Stimulated activated CD8-positive, alpha-beta memory T cell treated with anti-CD3 and anti-CD28 coated beads, Interleukin-7, amount 100 ng/mL, for 1 hour (primary cell): ENCODE measurements at places on chromosomes 12 and 14.

- no peak for DNase-seq
Measured at GRCh38 chr12:96221391-96221790, 27.2 kb downstream of the ELK3 start.

DNA sequence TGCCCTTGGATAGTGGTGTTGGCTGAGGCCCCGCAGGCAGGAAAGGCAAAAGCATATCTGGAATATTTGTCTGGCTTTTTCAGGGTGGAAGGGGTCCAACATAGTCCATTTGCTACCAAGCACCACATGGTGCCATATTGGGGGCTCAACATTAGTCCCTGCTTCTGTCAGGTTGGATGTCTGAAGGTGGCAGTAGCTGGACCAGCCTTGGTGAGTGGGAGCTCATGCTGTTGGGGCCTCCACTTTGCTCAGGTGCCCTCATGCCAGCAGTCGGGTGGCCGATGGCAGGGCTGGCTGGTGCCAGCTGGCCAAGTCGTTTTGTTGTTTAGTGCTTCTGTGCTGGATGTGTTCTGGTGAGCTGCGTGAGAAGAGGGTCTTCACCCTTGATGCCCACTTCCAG, 135.3 kb downstream of the PAPOLA start:
- no peak for DNase-seq

- DNase-seq, result no peak
Measured at GRCh38 chr14:89067293-89067972, 243.0 kb downstream of the TTC8 start.

DNA sequence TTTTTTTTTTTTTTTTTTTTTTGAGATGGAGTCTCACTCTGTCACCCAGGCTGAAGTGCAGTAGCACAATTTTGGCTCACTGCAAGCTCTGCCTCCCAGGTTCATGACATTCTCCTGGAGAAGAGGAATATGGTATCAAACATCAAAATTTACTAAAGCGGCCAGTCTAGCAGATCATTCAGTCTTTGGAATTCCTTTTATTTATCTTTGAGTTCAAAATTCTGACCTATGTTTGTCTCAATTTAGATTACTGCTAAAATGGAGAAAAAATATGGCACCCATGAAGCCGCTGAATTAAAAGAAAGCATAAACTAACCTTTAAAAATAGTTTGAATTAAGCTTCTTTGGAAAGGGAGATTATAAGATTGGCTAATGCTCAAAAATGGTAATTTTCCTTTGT, 64.5 kb upstream of the EGLN3 start:
- DNase-seq, result no peak

GRCh38 chr12:91140026-91140931, 29.0 kb upstream of the LUM start:
- no peak for DNase-seq

DNA sequence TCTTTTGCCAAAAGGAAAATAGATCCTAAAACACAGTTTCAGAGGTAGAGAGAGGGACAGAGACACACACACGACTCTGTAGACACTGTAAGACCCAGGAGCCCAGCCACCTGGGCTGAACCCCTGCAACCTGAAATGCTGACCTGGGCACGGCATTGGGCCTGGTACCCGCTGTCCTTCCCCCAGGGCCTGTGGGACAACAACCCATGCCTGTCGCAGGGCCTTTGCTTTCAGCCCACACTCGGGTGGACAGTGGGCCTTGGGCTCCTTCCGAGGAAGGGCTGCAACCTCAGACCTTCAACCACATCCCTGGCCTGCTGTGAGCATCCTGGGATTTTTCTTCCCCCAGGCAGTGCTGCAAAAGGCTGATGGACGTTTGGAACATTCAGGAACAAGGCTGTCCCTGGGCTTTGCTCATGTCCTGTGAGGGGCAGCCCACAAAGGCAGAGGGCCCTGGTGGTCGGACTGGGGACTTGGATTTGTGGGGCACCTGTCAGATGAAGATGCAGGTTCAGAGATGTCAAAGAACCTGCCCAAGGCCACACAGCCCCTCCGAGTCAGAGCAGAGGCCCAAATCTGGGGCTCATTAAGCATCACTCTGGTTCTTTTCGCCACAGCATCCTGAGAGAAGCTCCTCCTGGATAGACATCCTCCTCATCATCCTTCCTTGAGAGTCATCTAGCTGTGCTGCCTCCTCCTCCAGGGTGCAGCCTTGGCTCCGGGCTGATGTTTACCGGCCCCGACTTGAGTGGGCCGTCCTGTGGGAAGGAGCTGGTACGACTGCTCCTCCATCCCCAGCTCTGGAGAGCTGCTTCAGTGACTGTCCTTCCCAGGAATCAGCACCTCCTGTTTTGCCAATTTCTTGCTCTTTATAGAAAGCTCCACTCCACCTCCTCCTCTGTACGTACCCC, 32.7 kb downstream of the CCDC92 start:
- no peak for DNase-seq

DNA sequence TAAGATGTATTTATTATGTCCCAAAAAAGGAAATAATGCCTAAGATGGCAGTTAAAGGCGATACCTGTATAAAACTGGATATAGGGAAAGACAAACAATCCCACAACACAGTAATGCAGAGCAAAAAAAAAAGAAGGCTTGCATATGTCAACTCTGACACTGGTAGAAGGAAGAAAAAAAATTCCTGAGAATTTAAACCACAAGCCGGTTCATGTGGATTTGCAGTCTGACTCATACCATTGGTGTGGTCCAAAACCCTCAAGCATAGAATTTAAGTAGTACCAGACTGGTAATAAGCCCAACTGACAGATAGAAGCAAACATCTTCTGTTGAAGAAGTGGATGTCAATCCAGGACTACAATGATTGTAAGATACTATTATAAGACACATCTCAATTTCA, 7.2 kb downstream of the DNAI7 start:
- DNase-seq, result no peak

DNA sequence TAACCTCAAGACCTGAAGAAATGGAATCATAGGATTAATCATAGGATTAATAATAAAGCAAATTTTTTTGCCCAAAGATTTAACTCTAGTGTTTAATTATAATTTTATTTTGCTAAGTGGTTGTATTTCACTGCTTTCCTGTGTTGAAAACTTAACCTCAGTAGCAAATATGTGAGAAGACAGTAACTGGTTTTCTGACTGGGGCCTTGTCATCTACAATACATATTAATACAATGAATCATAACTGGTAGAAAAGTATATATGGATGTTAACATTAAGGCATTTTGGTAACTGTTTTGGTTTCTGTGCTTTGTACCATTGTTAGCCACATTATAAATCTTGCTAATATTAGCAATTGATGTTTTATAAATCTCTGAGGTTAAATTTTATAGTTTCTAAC, 92.2 kb downstream of the ACSS3 start:
- DNase-seq, result no peak

- no peak for DNase-seq
Measured at GRCh38 chr12:130459916-130460315, 122.2 kb downstream of the PIWIL1 start.

DNA sequence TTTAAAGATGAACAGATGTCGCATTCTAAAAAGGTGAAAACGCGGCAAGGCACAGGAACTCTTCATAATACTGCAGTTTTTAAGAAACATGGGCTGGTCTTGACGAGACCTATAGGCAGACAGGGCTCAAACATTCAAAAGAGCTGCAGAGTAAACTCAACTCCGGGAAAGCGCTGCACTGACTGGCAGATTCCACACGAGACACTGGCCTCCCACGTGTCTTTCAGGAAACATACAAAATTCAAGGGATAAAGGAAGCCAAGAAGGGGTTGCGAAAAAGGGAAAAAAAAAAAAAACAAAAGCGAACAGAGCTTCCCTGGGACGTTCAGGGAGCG, 614 bp upstream of the ARF6 start:
- no peak for DNase-seq

DNA sequence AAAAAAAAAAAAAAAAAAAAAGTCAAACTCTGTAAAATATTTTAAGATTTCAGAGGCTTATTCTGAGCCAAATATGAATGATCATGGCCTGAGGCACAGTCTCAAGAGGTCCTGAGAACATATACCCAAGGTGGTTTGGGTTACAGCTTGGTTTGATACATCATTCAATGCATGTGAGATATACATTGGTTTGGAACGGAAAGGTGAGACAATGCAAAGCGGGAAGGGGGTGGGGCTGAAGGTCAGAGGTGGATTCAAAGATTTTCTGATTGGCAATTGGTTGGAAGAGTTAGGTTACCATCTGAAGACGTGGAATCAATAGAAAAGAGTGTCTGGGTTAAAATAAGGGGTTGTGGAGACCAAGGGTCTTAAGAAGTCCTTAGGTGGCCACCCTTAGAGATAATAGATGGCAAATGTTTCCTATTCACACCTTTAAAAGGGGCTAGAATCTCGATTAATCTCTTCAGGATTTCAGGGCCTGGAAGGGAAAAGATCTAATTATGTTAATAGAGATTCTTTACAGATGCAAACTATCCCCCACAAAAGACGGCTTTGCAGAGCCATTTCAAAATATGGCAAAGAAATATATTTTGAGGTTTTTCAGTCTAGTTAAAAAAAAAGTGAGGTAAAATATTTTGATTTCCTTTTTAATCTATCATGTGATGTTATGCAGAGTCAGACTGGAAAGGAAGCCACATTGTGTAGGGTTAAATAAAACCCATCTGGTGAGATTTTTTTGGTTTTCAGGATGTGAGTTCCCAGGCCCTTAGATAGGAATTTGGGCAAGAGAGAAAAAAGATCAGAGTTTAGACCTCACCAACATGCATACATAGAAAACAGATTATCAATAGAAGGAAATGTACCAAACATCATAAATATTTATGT, 173.8 kb upstream of the CNOT2 start:
- no peak for DNase-seq

DNA sequence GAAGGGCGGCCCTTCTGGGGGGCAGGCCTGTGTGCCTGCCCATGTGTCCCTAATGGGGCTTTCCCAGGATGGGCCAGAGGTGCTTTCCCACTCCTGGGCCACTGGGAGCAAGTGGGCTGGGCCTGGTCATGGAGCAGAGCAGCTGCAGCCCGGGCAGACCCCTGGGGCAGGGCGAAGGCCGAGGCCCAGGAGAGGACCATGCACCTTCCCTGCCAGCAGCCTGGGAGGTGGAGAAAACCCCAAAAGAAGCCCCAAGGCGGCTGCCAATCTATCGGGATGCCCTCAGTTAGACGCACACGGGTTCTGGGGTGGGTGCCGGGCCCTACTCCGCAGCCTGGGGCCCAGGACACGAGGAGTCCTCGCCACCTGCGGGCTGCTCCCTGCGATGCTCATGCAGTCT, 16.1 kb upstream of the CRIP2 start:
- DNase-seq, result no peak
